ENCODE measurements at places on chromosomes 12 and 14.

DNA sequence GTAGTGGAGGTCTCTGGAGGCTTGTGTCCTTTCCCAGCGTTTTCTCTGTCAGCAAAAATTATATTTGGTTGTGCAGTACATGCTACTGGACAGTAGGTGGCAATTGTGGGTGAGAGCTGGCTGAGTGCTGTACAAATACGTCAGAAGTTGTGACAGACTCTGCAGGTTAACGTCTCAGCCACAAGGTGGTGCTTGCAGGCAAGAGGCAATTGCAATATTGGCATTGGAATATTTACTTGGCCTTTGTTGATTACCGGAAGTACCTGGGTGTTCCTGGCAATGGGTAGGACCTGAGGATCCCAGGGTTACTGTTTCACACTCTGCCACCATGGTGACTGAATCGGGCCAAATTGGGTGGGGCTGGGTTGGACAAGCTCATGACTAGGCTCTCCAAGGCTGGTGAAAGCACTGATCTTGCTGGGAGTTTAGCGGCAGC, 333.9 kb upstream of the LMO3 start:
- peak; percentile 67 for DNase-seq

DNA sequence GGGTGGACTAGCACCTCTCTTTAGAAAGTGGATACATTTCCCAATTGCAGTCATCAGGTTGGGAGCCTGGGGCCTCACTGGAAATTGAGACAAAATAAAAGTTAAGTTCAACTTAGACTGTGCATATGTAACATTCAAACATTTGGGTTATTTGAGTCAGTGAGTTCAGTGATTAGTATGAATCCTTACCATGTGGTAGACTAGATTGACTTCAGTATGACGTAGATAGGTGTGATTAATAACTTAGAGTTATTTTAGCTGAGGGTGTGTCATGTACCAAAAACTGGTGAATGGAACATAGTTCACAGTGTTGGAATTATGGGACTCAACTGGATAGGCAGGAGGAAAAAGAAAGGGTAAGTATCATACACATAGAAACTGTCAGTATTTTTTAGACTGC, 8.0 kb upstream of the SSTR1 start:
- DNase-seq, result no peak

DNA sequence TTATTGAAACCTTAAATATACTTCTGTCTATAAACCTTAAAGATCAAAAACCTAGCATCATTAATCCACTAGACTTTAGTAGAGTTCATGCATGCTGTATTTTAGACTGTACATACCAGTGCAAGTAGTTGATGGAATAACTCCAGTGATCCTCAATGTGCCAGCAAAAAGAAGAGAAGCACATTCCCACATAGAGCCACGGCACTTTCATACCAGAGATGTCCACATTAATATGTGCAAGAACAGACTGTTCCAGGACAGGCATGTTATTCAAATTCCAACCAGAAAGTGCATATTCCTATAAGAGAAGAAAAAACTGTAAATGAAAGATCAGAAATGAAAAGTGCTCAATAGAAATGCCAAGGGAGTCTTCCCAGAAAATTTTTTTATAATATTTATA, 55.0 kb downstream of the KDM5A start:
- DNase-seq, result no peak

GRCh38 chr14:54713379-54713778, 146.5 kb downstream of the SAMD4A start:
- DNase-seq, result peak; percentile 45

- no peak for DNase-seq
Observed at GRCh38 chr12:109088818-109089217, 4.5 kb downstream of the ALKBH2 start.

DNA sequence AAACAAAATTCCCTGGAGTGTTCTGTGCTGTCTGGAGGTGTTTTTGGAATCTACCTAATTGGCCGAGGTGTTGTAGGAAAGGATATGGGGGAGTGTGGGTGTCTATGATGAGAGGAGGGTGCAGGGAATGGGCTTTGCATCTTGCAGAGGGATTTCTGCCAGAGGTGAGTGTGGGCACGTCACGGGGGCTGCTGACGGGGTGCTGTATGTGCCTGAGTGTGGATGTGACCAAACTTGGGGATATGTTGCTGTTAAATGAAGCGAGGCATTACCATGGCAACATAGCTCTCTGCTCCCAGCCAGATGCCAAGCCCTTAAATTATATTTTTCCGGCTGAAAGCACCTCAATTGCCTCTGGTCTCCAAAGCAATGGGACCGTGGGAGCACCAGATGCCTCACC, 44.3 kb upstream of the SPTLC2 start:
- DNase-seq, result no peak

DNA sequence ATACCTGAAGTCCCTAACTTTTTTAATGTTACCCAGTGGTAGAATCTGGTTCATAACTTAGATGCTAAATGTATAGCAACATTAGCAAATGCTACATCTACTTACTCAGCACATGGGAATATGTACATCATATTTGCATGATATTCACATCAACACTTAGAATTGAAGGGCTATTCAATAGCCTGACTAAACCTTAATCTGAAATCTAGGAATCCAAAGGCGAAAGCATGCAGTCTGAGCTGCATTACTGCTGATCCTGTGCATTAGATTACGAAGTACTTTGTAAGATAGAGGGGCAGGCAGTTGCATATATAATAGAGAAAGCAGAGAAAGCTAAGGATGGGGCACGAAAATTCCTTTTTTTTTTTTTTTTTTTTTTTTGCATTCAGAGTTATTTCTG, 40.4 kb downstream of the SLC38A4 start:
- DNase-seq, result no peak

DNA sequence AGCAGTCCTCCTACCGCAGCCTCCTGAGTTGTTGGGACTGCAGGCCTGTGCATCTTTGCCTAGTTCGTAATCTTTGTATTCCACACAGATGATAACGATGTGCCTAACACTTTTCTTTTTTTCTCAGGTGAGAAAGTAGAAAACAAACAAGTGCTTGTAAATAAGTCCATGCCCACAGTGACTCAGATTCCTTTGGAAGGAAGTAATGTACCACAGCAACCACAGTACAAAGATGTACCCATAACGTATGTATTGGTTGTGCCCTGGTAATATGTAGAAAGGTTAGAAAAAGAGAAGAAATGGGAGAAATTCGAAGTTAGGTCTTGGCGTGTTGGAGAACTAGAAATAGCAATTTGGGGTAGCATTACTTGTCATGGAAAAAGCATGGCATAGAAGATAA, 101.6 kb downstream of the POLR3B start:
- DNase-seq, result no peak

GRCh38 chr14:89504602-89505313, 87.7 kb upstream of the FOXN3 start:
- peak; percentile 33 for DNase-seq

Measured in astrocyte of the cerebellum (primary cell).